ENCODE measurements at places on chromosomes 5 and 9.

- no peak for DNase-seq
Measured at GRCh38 chr9:134177624-134178393, 13.4 kb upstream of the RNU6ATAC start.

GRCh38 chr5:61409568-61409967 is 77.5 kb downstream of the ZSWIM6 start:
- no peak for DNase-seq

GRCh38 chr5:98690002-98690401 is 83.5 kb upstream of the RGMB start:
- no peak for DNase-seq

DNA sequence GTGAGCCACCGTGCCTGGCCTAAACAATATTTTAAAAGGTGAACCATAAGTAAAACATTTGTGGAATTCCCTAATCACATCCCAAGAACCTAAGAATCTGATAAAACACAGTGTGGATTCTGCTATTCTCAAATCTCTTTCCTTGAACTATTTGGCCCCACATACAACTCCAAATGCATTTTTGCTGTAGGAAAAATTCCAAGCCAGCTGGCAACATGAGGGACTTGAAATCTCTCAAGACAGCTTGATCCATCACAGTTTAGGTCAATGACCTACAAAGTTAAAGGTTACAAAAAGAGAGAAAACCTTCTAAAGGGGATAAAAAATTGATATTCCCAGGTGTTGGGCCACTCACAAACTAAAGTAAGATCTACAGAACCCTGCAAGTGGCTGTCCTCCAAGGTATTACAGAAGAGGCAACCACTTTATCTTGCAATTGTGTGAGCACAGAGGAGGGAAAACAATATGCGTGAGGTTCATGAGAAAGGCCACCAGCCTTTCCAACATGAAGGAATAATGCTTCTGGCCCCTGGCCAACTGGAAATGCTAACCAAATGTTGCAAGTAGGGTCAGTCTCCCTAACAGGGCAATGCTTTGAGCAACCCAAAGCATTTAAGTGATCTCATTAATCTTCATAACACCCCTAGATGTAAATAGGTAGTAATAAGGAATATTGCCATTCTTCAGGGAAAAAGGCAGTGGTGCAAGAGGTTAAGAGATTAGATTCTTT is 221.4 kb downstream of the SEMA5A start:
- no peak for DNase-seq

DNA sequence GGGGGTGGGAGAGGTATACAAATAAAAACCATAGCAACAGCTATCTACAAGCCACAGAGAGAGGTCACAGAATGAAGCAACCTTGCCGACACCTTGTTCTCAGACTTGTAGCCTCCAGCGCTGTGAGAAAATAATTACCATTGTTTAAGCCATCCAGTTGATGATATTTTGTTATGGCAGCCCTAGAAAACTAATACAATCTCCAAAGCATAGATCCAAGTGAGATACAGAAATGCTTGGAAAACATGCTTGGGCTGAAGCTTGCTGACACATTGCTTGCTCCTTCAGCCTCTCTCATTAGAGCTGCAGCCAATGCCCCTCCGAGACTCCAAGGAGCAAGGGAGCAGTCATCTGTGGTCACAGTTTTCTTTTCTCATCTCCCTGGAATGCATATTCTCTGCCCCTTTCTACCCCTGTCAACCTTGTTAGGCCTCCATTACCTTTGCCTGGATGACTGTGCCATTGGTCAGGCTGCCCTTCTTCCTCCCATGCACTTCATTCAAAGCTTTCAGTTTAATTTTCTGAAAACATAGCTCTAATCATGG is 401.4 kb upstream of the KLF4 start:
- DNase-seq: no peak

DNA sequence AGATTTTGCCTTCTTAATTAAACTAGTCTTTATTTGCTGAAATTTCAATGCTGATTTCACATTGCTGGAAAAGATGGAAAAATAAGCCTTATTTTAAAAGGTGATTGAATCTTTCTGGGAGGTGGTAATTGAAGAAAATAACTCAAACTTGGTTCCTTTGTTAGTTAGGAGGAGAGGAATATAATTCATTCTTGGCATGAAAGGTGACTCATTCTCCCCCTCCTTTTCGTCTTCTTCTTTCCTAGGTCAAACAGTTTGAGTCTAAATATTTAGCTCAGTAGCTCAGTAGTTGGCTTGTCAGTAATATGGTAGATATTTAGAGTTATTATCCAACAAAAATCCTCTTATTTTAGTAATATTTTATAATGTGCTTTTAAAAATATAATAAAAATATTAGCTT is 353.9 kb upstream of the MEF2C start:
- DNase-seq: no peak

DNA sequence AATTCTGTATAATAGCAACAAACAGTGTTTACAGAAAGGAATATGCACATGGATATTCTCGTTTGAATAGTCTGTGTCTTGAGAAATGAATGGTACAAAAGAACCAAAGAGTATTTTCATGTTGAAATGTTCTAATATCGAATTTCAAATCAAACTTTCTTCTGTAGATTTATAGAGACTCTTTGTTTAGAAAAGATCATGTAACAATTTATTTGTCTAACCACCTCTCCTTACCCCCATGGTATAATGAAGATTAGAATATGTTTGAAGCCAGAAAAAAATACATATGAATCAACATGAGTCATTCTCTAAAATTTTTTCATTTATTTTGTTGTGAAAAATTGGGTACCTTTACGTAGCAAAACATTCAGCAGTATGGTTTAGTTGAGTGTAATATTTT is 285.6 kb downstream of the PRR16 start:
- DNase-seq: no peak

DNA sequence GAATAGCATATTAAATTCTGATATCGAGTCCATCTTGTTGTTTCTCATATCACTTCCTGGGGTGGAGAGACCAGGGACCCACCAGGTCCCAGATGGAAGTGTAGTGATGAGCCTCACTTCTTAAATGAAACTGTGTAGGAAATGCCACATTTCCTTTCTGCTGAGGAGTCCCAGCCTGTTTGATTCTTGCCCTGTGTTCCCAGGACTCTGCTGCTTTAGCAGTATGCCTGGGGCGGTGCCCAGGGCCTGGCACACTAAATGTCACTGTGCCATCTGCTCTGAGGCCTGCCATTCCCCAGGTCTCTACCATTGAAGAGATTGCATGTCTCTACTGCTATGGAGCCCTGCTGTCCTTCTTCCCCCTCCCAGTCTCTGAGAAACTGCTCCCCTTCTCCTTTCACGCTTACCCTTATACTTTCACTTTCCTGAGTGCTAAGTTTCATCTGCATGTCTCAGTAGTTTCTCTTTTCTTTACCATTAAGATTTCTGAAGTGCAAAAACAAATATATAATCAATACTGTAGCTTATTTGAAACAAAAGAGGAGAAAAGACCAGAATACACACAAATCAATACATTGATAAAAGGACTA is 260.4 kb downstream of the GABRB2 start:
- no peak for DNase-seq

DNA sequence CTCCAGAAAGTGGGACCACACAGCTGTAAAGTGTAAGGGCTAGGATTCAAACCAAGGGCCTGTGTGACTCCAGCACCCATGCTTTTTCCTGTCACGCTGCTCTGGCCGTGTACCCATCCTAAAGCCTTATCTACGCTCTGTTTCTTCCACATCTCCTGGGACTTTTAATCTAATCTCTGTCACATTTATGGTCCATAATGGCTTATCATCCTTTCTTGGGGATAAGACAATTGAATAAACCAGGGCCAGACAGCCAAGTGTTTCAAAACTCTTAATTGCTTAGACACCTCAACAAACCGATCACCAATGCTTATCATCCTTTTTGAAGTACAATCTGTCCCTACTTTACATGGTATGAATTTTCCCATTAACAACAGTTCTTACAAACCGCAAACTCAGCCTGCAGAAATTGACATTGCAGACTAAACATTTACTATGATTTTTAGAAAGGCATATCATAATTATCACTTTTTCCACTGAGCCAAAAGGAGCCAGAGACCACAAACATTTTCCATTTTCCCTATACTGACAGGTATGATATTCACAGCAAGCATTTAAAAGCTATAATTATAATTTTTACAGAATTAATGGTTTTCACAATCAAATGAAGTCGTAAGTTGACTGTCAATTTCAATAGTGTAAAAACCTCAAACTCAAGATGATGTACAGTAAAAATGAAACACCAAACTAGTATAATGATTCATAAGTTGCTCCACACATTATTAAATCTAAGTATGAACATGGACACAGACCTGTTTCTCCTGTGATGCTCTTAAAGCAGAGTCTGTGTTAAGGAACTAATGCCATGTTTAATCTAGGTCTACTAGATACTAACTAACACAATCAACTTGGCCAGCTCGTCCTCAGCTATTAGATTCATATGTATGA is 99.5 kb downstream of the FBXW11 start:
- no peak for DNase-seq

DNA sequence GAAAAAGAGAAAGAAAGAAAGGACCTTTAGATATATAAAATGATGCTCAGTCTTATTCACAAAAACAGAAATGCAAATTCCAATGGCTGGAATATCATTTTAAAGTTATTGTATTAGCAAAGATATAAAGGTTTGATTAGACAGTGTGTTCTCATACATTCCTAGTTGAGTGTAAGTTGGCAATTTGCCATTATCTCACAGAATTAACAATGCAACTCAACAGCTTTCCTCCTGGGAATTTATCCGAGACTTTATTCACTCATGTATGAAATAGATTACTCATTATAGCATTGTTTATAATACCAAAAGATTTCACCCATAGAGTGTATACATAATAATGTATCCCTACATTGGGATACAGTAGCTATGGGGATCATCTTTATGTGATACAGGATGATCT is 27.1 kb upstream of the MLLT3 start:
- no peak for DNase-seq

DNA sequence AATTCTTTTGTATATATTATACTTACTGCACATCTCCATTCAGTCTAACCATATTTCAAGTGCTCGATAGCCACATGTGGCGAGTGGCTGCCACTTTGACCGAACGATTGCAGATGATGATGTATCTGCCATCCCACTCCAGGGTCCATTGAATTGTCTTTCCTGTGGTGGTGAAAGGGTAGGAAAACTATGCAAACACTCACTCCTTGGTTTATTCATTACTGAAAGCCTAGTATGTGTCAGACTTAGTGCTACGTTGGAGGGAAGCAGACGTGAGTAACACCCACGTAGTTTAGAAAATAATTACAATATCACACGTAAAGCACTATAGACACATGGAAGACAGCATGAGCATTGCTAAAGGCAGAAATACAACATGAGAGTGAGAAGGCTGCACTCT is 353.7 kb downstream of the CSNK1G3 start:
- no peak for DNase-seq

- DNase-seq: no peak
Measured at GRCh38 chr5:167982-168660, 23.2 kb upstream of the LRRC14B start.

GRCh38 chr5:91591076-91591475 is 208.0 kb upstream of the ARRDC3 start:
- DNase-seq: no peak

GRCh38 chr9:86946201-86947145 is 833 bp downstream of the GAS1 start:
- peak; percentile 40 for DNase-seq

GRCh38 chr5:3307982-3308621 is 287.5 kb upstream of the IRX1 start:
- no peak for DNase-seq

- DNase-seq: no peak
Measured at GRCh38 chr9:127183814-127184582, 61.6 kb upstream of the ANGPTL2 start.

DNA sequence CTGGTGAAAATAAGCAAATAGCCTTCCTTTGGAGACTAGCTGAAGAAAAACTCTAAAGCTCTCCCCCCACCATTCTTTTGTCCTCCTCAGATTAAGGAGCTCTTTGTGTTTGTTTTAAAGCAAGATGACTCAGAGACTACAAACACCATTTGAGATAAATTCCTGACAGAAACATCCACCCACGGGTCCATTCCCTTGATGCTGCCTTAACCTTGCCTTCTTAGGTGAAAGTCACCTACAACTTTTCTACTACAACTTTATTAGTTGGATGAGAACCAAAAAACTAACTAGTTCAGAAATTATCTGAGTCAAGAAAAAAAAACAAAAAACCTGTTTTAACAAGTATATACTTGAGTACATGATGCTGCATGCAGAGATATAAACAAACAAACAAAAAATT is 831.1 kb downstream of the NR2F1-AS1 start:
- no peak for DNase-seq

DNA sequence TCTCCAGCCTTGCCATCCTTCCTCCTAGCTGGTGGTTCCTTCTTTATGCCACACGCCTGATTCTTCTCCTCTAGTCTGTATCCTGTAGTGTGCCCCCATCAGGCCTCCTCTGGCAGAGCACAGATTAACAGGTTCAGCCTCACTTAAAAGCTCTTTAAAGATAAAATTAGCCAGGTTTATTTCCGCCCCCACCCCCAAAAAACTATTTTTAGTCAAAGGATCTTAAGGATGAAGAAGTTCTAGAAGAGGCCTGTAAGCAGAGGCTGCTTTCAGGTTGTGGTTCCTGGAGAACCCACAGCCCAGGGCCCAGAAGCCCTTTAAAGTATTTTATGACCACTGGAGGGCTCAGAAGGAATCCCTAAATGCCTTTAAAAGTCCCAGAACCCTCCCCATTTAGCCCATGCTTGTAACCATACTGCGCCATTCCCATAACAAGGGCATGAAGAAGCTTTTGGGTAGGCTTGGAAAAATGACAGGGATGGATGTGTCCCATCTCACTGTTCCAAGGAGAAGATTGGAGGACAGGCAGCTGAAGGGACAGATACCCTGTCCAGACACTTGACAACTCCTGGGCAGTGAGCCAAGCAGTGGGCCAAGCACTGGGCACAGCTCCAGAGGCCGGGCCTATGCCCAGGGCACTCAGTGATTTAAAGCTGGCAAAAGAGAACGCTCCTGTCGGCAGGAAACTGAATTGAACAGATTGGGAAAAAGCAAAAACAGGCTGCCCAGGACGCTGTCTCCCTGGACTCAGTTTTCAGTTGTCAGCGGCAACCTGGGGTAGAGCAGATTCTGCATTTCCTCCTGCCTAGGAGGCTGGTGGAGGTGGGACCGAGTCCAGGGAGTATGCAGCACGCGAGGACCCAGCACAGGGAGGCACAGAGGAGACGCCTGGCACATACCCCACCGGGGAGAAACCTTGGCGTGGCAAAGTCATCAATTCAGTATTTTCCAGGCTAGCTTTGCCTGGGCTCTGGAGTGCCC is 106.3 kb upstream of the SSBP2 start:
- DNase-seq: peak; percentile 93

DNA sequence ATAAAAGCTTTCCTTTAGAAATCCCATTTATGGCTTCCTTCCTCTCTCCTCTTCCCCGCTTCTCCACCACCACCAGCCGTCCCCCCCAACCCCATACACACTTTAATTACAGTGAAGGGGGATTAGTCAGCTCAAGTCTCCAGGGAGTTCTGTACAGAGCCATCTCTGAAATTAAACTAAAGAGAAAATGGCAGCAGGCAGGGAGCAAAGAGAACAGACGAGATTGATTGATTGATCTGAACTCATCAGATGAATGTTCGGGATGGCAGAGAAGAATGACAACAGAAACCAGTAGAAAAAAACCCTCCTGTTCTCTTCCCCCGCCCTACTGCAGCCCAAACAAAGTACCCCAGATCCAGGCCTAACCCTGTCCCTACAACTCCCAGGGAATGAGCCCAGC is 241.7 kb upstream of the PANK3 start:
- no peak for DNase-seq

Data from DMS 273 treated with DMSO at 0.1 percent for 48 hours (cell line).